ENCODE measurements at places on chromosomes 4 and X. TPM values are rescaled to one million over a fixed set of nuclear protein-coding genes. Genes with fewer than 3 reads are reported as not detected.

GRCh38 chr4:41285202-41285863 is 28.6 kb downstream of the UCHL1 start:
- DNase-seq: no peak
- H3K4me1 ChIP-seq: no peaks in the 10 kb centered on the region
- H3K4me3 ChIP-seq: no peak overlapping the region
- H3K27ac ChIP-seq: no peak overlapping the region
- H3K36me3 ChIP-seq: peaks cover 4% of the 10 kb centered on the region

DNA sequence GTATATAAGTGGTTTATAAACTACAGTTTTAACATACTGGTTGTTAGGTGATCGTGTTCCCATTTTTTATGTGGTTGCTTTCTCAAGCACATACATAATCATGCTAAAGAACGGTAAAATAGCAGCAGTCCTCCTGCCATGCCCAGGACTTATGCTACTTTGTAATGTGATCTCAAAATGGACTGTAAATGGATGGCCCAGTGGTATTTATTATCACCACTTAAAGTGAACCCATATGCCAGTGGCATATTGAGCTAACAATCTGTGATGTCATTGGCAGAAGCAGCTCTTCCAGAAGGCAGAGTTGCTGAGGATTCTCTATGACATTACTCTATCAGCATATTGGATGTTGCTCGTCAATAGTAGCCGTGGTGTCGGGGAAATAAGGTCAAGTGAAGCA is 28.6 kb downstream of the ANK2 start:
- H3K4me1 ChIP-seq: peaks cover 4% of the 10 kb centered on the region
- H3K27ac ChIP-seq: no peak overlapping the region
- H3K36me3 ChIP-seq: no peaks in the 10 kb centered on the region
- no peak overlapping the region for H3K4me3 ChIP-seq
- no peak for DNase-seq
- H3K27me3 ChIP-seq: no peaks in the 10 kb centered on the region

Gene MAGEA6
- total RNA-seq: 0.35 TPM

Gene SHROOM2
- total RNA-seq: 15.8 TPM

Gene CXorf51A
- not detected for total RNA-seq

- H3K4me1 ChIP-seq: no peaks in the 10 kb centered on the region
- no peak overlapping the region for H3K4me3 ChIP-seq
- no peak for DNase-seq
- no peak overlapping the region for H3K27ac ChIP-seq
- H3K27me3 ChIP-seq: no peaks in the 10 kb centered on the region
These were observed 482.6 kb upstream of the GALNT7 start for GRCh38 chr4:172686021-172686420.

GRCh38 chrX:1322393-1322792 is 14.2 kb upstream of the IL3RA start:
- DNase-seq: no peak
- no peaks in the 10 kb centered on the region for H3K36me3 ChIP-seq
- no peaks in the 10 kb centered on the region for H3K27me3 ChIP-seq
- H3K4me1 ChIP-seq: no peaks in the 10 kb centered on the region

DNA sequence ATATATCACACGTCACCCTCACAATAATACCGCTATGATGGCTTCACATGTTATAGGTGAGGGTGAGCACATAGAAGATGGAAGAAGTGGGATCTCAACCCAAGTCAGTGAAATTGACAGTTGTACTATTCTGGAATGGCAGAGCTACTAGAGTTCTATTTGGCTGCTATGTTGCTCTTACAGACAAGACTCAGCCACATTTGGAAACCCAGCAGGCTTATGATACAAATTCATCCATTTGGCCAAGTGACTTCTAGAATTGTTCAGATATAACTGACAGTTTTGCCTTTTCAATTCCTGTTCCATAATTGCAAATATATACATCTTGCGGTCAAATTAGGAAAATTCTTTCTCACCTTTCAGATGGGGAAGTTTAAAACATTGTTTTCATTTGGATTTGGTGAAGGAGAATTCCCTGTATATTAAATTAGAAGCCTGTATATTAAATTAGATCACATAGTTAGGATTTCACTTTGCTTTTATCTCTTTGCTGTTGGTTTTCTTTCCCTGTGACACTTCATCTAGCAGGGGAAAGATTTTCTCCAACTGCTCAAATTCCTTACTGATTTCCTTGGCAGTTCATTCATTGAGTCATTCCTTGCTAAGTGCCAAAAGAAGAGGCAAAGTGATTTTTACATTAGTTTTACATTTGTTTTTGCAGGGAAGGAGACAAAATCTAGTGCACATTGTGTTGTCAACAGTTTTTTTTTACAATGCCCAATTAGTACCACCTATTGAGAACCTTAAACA is 120.6 kb upstream of the TBC1D9 start:
- no peaks in the 10 kb centered on the region for H3K27me3 ChIP-seq
- H3K4me3 ChIP-seq: no peak overlapping the region
- H3K36me3 ChIP-seq: no peaks in the 10 kb centered on the region
- H3K4me1 ChIP-seq: peaks cover 7% of the 10 kb centered on the region
- no peak overlapping the region for H3K27ac ChIP-seq

- H3K27ac ChIP-seq: no peak overlapping the region
- H3K4me1 ChIP-seq: no peaks in the 10 kb centered on the region
- no peaks in the 10 kb centered on the region for H3K27me3 ChIP-seq
These were observed 51.8 kb downstream of the SCML1 start for GRCh38 chrX:17788956-17789562.

Gene ETFDH
- 11.4 TPM for total RNA-seq

Gene PGAM4
- total RNA-seq: 0.52 TPM

DNA sequence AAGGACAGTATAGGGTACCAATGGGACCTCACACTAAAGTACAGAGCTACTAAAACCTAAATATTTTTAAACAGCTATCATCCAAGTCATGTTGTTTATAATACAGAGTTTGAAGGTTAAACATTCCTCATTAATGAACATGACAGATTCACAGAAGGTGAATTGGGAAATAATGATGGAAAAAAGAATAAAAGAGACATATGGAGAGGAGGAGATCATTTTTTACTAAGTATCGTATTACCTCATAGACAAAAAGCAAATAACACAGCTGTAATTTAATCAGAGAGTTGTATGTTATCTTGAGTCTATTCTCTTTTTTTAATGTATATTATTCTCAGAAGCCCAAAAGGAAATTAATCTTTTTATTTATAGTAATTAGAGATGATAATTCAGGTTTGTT is 7.9 kb downstream of the PLK4 start:
- no peak for DNase-seq
- H3K4me1 ChIP-seq: no peaks in the 10 kb centered on the region
- H3K4me3 ChIP-seq: no peak overlapping the region
- H3K27me3 ChIP-seq: no peaks in the 10 kb centered on the region
- H3K27ac ChIP-seq: no peak overlapping the region

DNA sequence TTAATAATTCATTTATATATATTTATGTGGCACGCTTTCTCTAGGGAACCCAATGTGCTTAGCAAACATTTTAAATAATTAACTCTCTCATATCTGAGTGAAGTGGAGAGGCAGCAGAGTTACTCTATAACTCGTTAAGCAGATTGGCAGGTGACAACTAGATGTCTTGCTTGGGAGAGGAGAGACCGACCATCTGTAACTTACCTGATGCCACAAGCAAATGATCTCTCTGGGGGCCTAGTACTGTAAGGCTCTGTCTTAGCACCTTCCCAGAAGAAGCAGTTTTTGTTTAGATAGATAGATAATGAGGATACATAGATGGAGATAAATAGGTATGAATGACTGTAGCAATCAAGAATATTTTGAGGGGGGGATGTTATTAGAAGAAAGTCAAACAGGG is 11.9 kb upstream of the SEL1L3 start:
- H3K36me3 ChIP-seq: no peaks in the 10 kb centered on the region
- DNase-seq: no peak
- no peaks in the 10 kb centered on the region for H3K27me3 ChIP-seq
- H3K4me1 ChIP-seq: peaks cover 10% of the 10 kb centered on the region

- H3K27me3 ChIP-seq: no peaks in the 10 kb centered on the region
- no peak overlapping the region for H3K4me3 ChIP-seq
- no peak overlapping the region for H3K27ac ChIP-seq
- no peaks in the 10 kb centered on the region for H3K36me3 ChIP-seq
- DNase-seq: peak; percentile 65
- no peaks in the 10 kb centered on the region for H3K4me1 ChIP-seq
These were observed 38.5 kb upstream of the TAPT1 start for GRCh38 chr4:16264798-16265197.

Gene C4orf54
- total RNA-seq: not detected

- no peak for DNase-seq
- H3K4me1 ChIP-seq: no peaks in the 10 kb centered on the region
- H3K36me3 ChIP-seq: no peaks in the 10 kb centered on the region
- no peak overlapping the region for H3K27ac ChIP-seq
- H3K27me3 ChIP-seq: no peaks in the 10 kb centered on the region
These were observed 81.6 kb upstream of the TBC1D9 start for GRCh38 chr4:140837736-140838135.

- H3K4me1 ChIP-seq: no peaks in the 10 kb centered on the region
- peak; percentile 5 for DNase-seq
- no peak overlapping the region for H3K4me3 ChIP-seq
These were observed 160.3 kb downstream of the EMCN start for GRCh38 chr4:100357542-100357941.

GRCh38 chr4:184007891-184008290 is 102.8 kb downstream of the STOX2 start:
- H3K4me3 ChIP-seq: no peak overlapping the region
- H3K36me3 ChIP-seq: no peaks in the 10 kb centered on the region
- no peaks in the 10 kb centered on the region for H3K27me3 ChIP-seq
- H3K27ac ChIP-seq: no peak overlapping the region
- H3K4me1 ChIP-seq: no peaks in the 10 kb centered on the region

- H3K27ac ChIP-seq: no peak overlapping the region
- no peak overlapping the region for H3K4me3 ChIP-seq
- no peaks in the 10 kb centered on the region for H3K27me3 ChIP-seq
- no peak for DNase-seq
These were observed 1729.3 kb downstream of the C4orf33 start for GRCh38 chr4:130825284-130825683.

GRCh38 chrX:106933538-106933961 is 13.3 kb downstream of the CLDN2 start:
- no peaks in the 10 kb centered on the region for H3K27me3 ChIP-seq
- no peaks in the 10 kb centered on the region for H3K4me1 ChIP-seq
- H3K27ac ChIP-seq: no peak overlapping the region
- no peaks in the 10 kb centered on the region for H3K36me3 ChIP-seq
- no peak overlapping the region for H3K4me3 ChIP-seq
- no peak for DNase-seq

Gene FRMPD3
- 1.4 TPM for total RNA-seq

GRCh38 chr4:52877036-52877435 is 14.9 kb downstream of the RASL11B start:
- no peak for DNase-seq
- no peaks in the 10 kb centered on the region for H3K36me3 ChIP-seq
- H3K27ac ChIP-seq: no peak overlapping the region

DNA sequence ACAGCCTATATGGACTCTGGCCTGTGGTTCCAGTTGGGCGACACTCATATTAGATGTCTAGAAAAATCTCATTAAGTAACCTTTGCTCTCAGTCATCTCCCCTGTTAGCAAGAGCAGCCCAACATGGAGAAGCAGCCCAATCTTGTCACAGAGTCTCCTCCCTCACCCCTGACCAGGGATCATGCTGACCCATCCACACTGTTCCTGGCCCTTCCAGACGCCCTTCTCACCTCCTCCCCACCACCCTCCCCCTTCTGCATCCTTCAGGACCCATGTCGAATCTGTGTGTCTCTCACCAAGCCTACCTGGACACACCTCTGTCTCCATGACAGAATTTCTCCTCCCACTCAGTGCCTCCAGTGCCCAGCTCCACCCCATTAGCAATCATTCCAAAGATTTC is 190.1 kb downstream of the STIM2 start:
- no peaks in the 10 kb centered on the region for H3K36me3 ChIP-seq
- H3K27me3 ChIP-seq: no peaks in the 10 kb centered on the region
- H3K4me1 ChIP-seq: peaks cover 11% of the 10 kb centered on the region
- no peak for DNase-seq
- no peak overlapping the region for H3K4me3 ChIP-seq

GRCh38 chr4:24145591-24145990 is 255.7 kb upstream of the PPARGC1A start:
- H3K4me3 ChIP-seq: no peak overlapping the region
- H3K36me3 ChIP-seq: no peaks in the 10 kb centered on the region

Gene DUX4
- total RNA-seq: not detected

DNA sequence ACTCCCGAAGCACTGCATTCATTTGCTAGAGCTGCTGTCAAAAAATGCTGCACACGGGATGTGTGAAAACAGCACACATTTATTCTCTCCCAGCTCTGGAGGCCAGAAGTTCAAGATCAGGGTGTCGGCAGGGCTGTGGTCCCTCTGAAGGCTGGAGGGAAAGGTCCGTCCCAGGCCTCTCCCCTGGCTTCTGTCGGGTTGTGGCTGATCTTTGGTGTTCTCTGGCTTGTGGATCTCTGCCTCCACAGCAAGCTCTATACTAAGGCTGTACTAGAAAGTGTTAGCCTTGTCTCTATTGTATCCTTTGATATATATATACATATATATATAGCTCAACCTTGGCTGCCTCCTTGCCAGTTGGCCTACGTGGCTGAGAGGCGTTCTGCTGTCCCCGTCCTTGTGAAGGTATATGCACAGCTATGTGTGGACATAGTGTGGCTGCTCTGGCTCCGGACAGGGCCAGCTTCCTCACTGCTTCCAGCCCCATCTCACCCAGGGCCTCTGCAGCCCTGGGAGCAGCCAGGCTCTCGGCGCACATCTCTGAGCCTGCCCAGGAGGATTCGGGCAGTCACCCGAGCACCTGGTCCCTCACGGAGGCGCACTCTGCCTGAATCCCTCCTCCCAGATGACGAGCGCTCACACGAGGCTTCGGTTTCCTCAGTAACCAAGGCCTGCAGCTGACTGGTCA is 15.0 kb upstream of the DUSP9 start:
- H3K4me3 ChIP-seq: no peak overlapping the region
- H3K27me3 ChIP-seq: no peaks in the 10 kb centered on the region
- no peak overlapping the region for H3K27ac ChIP-seq
- DNase-seq: no peak
- H3K36me3 ChIP-seq: no peaks in the 10 kb centered on the region

DNA sequence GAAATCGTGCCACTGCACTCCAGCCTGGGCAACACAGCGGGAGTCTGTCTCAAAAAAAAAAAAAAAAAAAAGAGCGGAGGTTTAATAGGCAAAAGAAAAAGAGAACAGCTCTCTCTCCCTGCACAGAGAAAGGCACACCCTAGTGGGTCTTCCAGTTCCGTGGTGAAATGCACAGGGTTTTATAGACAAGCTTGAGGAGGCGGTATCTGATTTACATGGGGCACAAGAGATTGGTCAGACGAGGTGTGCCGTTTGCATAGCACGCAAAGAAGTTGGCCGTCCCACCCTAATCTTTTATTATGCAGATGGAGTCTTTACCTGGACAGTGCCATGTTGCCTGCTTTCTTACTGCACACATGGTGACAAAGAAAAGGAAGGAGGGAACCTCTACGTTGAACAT is 33.5 kb upstream of the REST start:
- peak overlapping the region; percentile 20 for H3K4me3 ChIP-seq
- no peaks in the 10 kb centered on the region for H3K27me3 ChIP-seq
- no peaks in the 10 kb centered on the region for H3K36me3 ChIP-seq
- DNase-seq: peak; percentile 71
- peaks cover 18% of the 10 kb centered on the region for H3K4me1 ChIP-seq

- peak; percentile 10 for DNase-seq
- H3K27ac ChIP-seq: no peak overlapping the region
- no peaks in the 10 kb centered on the region for H3K27me3 ChIP-seq
- no peaks in the 10 kb centered on the region for H3K36me3 ChIP-seq
These were observed 48.9 kb downstream of the PCDH7 start for GRCh38 chr4:30769093-30769492.

GRCh38 chr4:147682755-147683154 is 1.2 kb downstream of the PRMT9 start:
- peak overlapping the region; percentile 81 for H3K4me3 ChIP-seq
- no peaks in the 10 kb centered on the region for H3K27me3 ChIP-seq
- H3K4me1 ChIP-seq: peaks cover 22% of the 10 kb centered on the region
- no peak overlapping the region for H3K27ac ChIP-seq
- H3K36me3 ChIP-seq: no peaks in the 10 kb centered on the region
- DNase-seq: no peak

Measured in GM23338 (cell line).